ENCODE measurements at places on chromosomes 12 and 14.

GRCh38 chr12:27347779-27348178, 15.1 kb downstream of the BMAL2 start:
- no peak for DNase-seq

DNA sequence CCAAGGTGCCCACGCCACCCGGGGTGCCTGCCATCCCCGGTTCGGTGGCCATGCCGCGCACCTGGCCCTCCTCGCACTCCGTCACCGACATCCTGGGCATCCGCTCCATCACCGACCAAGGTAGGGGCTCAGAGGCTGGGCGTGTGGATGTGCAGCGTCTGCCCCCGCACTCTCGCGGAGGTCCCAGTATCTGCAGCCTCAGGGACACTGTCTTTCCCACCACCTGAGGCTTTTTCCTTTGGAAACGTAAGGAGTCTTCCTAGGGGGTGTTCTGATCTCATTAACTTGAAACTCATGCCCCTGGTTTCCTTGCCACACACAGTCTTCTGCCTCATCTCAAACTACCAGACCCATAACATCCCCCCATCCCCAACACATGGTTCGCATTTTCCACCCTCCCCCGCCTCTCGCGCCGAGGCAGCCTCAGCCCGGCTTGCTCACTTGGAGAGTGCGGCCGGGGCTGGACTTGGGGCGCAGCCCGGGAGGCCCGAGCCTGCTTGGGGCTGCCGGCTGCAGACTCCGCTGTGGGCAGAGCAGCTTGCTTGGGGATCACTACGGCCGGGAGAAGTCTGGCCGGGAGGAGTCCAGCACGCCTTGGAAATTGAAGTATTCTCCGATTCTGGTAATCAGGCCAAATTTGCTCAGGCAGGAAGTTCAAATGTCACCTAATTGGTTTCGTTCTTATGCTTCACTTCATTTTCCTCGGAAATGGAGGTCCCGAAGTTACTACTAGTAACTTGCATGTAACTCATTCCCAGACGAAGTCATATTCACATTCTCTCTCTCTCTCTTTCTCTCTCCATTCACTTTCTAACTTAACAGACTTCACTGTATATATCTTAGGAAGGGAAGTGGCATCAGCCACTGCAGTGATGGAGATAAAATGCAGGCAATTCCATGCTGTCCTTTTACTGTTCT, 2.0 kb downstream of the PAX9 start:
- no peak for DNase-seq

GRCh38 chr12:120592121-120593049, 11.2 kb upstream of the POP5 start:
- DNase-seq: no peak

GRCh38 chr12:23084236-23084995, 459.4 kb downstream of the ETNK1 start:
- DNase-seq: no peak

- no peak for DNase-seq
These were observed 112.5 kb downstream of the FBXL14 start for GRCh38 chr12:1481906-1482305.

GRCh38 chr14:29536886-29537511, 390.6 kb downstream of the PRKD1 start:
- no peak for DNase-seq

DNA sequence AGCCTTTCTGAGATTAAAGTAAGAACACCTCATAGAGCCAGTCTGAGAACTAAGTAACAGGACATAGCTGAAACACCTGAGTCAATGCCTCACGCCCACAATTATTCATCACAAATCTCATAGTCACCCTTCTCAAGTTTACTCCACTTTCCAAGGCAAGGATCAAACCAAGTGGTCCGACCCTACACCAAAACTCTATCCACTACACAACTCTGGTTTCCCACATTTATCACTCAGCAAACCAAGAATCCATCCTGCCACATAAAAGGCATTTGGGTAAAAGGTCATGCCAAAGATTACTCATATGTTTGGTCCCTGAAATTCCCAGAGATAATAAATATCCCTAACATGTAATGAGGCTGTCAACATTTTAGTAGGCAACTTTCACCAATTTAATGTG, 144.1 kb downstream of the RPAP3 start:
- DNase-seq: no peak

DNA sequence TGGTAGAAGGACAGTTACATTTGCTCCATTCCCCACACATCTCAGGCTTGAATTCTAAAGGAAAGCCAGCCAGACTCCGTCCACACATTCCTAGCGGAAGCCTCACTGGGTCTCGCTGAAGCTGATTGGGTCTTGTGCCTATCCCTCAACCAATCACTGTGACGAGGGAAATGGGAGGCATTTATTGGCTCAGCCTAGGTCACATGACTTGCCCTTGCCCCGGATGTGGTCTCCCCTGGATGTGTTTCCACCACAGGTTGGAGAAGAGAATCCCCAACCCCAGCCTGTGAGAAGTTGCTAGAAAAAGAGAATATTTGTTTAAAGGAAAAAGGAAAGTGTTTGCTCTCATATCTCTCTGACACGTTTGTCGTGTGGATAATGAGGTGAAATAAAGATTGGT, 93.4 kb downstream of the C12orf75 start:
- DNase-seq: no peak

DNA sequence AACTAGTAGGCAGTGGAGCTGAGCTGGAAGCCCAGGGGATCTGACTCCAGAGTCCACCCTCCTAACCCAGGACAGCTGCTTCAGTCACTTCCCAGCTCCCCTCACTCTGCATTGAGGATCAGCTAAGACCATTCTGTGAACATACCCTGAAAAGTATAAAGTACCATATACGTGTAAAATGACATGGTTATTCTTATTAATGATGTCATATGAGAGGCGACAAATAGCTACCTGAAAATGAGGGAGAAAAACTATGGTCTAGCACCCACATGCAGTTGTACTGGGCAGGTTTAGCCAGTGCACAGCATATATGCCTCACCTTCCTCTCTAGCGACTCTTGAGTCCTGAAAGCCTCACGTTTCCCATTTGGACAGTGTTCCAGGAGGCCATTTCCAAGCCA, 461.9 kb downstream of the RAD51B start:
- no peak for DNase-seq

DNA sequence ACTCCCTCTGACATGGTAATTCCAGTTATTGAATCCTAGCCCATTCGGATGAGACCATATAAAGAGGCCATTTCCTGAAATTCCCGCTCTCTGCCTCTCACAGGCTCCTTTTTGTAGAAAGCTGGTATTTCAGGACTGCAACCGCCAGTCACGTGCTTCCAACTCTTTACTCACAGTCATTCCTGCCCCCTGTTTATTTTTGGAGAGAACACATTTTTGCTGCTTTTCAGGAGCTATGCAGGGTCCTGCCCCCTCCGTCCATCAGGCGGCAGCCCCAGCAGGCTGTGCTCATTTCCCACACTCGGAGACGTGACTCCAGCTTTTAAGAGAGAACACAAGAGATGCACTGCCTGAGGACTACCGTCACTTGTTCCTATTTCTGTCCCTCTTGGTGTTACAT, 26.8 kb downstream of the IFT43 start:
- no peak for DNase-seq

DNA sequence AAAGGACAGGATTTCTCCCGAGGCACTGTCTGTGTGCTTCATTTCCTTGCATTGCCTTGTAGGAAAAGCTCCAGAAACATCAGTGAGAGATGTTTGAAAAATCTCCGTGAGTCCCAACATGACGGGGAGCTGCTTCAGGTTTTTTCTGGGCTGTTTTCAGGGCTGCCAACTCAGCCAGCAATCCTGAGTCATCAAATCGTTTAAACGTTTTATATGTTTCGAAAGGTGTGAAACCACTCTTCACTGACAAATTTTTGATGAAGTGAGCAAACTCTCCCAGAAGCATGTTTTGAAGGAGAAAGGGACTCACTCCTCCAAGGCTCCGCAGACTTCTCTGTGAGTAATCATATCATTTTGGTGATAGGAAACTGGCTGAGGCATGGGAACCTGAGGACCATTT, 240.5 kb downstream of the TMEM132C start:
- DNase-seq: no peak

All from anterior cingulate cortex (tissue), 58 donors.